Common myeloid progenitor, CD34-positive (primary cell): ENCODE measurements at places on chromosomes 4 and X.

DNA sequence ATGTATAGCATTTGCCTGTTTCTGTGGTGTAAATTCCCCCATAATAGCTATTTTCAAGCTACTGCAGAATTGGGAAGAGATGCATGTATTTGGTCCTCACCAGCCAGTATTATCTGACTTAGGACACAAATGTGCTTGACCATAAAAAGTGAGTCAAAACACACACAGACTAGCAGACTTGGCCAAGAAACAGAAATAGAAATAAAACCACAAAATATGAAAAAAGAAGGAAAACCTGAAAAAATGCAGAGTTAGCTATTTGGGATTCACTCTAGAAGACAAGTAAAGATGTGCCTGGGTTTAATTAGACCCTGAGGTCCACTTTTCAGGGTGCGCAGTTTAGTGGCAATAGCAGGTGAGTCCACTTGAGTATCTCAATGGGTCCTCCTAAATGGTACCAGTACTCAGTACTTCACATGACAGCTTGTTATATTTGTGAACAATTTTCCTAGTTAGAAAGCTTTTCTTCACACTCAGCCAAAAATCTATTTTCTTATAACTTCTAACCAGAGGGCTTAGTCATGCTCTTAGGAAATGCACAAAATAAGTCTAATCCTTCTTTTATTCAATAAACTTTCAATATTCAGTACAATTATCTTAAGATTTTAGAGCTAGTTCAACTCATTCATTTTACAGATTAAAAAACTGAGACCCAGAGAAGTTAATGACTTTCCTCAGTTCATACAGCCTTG is 108.7 kb upstream of the JADE1 start:
- DNase-seq: no peak
- no peak overlapping the region for H3K4me3 ChIP-seq
- H3K27ac ChIP-seq: no peak overlapping the region

DNA sequence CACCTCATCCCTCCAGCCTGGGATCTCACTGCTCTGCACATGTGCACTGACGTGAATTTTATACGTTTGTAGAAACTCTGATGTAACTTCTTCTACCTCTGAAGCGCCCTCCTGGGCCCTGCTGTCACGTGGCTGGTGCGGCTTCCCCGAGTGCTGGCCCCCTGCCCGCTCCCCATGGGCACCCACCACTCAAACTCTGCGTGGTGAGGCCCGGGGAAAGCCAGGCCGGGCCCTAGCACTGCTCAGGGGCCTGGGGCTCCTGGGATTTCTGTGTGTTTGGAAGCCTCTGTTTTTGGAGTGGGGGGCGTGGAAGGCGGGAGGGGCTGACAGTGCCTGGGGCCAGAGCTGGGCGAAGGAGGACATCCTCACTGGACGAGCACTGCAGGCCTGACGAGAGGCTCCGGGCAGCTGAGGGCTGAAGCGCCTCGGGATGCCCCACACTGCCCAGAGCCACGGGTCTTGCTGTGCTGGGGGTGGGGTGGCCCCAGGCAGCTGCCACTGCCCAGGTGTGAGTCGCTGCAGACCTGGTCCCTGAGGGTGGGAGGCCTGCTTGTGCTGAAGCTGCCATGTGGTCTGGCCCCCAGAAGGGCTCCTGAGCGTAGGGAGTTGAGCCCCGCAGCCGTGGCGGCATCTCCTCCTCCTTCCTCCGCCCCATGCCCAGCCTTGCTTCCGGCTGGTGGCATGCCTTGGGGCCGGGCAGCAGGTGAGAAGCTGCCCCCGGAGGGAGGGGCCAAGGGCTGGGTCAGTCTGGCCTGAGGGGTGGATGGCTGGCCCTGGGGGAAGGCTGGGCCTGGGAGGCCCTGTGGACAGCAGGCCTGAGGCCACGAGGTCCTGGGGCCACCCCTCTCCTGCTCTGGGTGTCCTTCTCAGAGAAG is 7.7 kb downstream of the NAT8L start:
- DNase-seq: no peak
- H3K4me3 ChIP-seq: no peak overlapping the region
- H3K4me1 ChIP-seq: no peaks in the 10 kb centered on the region
- H3K27me3 ChIP-seq: no peaks in the 10 kb centered on the region

- DNase-seq: peak; percentile 77
- no peaks in the 10 kb centered on the region for H3K36me3 ChIP-seq
- peaks cover 8% of the 10 kb centered on the region for H3K4me1 ChIP-seq
- no peak overlapping the region for H3K4me3 ChIP-seq
Observed at GRCh38 chr4:149999485-150000074, 78.7 kb upstream of the DCLK2 start.

GRCh38 chr4:121788896-121789295 is 12.2 kb upstream of the EXOSC9 start:
- no peaks in the 10 kb centered on the region for H3K36me3 ChIP-seq
- H3K4me3 ChIP-seq: no peak overlapping the region
- no peak overlapping the region for H3K27ac ChIP-seq
- H3K27me3 ChIP-seq: no peaks in the 10 kb centered on the region
- H3K4me1 ChIP-seq: no peaks in the 10 kb centered on the region

DNA sequence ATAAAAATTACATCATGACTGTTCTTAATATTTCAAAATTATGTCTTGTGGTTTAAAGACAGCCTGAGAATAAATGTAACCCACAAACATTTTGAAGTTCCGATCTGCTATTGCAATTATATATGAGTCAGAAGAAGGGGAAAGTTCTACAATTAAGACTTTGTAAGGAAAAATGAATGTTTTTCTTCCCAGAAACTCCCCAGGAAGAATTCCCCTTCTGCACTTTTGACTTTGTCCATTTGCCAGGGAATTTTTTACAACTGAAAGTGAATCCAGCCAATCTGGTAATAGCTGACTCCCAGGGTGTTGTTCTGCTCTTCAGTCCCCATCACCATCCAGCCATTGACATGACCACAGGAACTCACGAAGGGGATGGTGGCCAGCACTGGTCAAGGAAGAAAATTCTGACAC is 61.6 kb upstream of the NOCT start:
- H3K4me1 ChIP-seq: no peaks in the 10 kb centered on the region
- H3K27me3 ChIP-seq: no peaks in the 10 kb centered on the region
- H3K27ac ChIP-seq: no peak overlapping the region
- no peak for DNase-seq

DNA sequence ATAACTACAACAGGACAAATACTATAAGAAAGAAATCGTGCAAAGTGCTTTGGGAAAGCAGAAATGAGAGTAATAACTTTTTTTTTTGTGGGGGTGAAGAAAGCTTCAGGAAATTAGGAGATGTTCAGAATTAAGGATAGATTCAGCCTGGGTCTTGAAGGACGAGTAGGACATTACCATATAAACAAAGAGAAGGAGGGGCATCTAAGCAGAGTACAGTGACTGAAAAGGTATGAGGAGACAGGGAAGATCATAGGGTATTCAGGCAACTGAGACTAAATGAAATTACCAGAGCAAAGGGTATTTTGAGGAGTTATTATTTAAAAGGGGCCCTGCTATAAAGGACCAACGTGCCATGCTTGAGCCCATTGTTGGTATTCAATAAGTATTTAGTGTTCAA is 3.1 kb upstream of the STAP1 start:
- no peaks in the 10 kb centered on the region for H3K27me3 ChIP-seq
- H3K4me1 ChIP-seq: peaks cover 4% of the 10 kb centered on the region
- no peak overlapping the region for H3K27ac ChIP-seq
- no peak for DNase-seq
- H3K36me3 ChIP-seq: no peaks in the 10 kb centered on the region

- no peaks in the 10 kb centered on the region for H3K4me1 ChIP-seq
- no peak for DNase-seq
- H3K27me3 ChIP-seq: no peaks in the 10 kb centered on the region
Observed at GRCh38 chr4:3322059-3322550, 29.3 kb downstream of the RGS12 start.

DNA sequence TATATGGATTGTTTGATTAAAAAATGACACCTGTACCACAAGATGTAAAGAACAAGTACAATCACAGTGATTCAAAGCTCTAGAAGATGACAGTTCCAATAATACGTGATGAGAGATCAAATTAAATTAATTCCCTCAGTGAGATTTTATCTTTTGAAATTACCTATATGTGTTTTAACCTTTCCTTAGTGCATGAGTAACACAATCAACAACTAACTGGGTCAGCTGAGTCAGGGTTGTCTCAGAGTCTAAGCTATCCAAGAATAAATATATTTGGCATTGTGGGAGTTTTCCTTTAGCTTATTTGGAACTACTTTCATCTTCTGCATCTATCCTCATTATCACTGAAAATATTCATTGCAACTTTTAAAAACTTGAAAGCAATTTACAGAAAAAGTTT is 162.8 kb downstream of the WDFY3 start:
- no peak overlapping the region for H3K27ac ChIP-seq
- no peaks in the 10 kb centered on the region for H3K4me1 ChIP-seq
- DNase-seq: no peak
- H3K4me3 ChIP-seq: no peak overlapping the region

DNA sequence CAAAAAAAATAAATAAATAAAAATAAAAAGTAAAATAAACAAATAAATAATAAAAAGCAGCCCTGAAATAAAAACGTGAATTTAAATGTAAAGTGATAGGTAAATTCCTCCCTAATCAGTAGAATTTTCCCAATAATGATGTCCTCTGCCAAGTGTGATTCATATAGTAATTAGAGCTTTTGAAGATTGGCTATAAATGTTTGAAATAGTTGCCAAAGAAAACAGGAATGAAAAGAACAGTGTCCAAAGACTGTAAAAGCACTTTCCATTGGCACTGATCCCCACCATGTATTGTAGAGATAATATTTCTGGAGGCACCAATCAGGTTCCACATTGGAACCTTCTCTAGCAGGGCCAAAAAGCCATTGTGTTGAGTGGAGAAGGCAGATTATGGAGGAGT is 25.9 kb upstream of the SMARCAD1 start:
- no peaks in the 10 kb centered on the region for H3K4me1 ChIP-seq
- H3K27me3 ChIP-seq: no peaks in the 10 kb centered on the region
- H3K27ac ChIP-seq: no peak overlapping the region

GRCh38 chr4:40322811-40323210 is 12.3 kb upstream of the CHRNA9 start:
- no peak overlapping the region for H3K27ac ChIP-seq
- H3K4me3 ChIP-seq: no peak overlapping the region
- peak; percentile 37 for DNase-seq
- no peaks in the 10 kb centered on the region for H3K36me3 ChIP-seq
- peaks cover 3% of the 10 kb centered on the region for H3K4me1 ChIP-seq

DNA sequence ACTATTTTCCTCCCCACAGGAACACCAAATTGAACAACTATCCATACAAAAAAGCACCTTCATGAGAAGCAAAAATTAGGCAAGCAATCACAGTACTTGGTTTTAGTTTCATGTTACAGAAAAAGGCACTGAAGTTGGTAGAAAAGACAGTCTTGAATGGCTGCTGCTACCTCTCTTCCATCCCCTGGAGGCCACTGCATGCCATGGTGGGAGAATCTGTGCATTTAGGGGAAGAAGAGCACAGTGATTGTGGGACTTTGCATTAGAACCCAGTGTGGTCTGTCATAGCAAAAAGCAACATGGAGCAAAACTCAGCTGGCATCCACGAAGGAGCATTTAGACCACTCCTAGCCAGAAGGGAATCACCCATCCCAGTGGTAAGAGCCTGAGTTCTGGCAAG is 941.9 kb downstream of the PCDH18 start:
- no peaks in the 10 kb centered on the region for H3K36me3 ChIP-seq
- no peak for DNase-seq
- H3K27ac ChIP-seq: no peak overlapping the region
- H3K4me1 ChIP-seq: no peaks in the 10 kb centered on the region
- H3K4me3 ChIP-seq: no peak overlapping the region

GRCh38 chrX:149487292-149487691 is 17.8 kb downstream of the IDS start:
- H3K4me3 ChIP-seq: no peak overlapping the region
- H3K4me1 ChIP-seq: no peaks in the 10 kb centered on the region
- H3K36me3 ChIP-seq: peaks cover 7% of the 10 kb centered on the region
- H3K27ac ChIP-seq: no peak overlapping the region

- H3K4me1 ChIP-seq: no peaks in the 10 kb centered on the region
- H3K27me3 ChIP-seq: no peaks in the 10 kb centered on the region
- H3K36me3 ChIP-seq: peaks cover 55% of the 10 kb centered on the region
- H3K27ac ChIP-seq: no peak overlapping the region
Observed at GRCh38 chr4:163523791-163524365, 29.4 kb downstream of the TMA16 start.

DNA sequence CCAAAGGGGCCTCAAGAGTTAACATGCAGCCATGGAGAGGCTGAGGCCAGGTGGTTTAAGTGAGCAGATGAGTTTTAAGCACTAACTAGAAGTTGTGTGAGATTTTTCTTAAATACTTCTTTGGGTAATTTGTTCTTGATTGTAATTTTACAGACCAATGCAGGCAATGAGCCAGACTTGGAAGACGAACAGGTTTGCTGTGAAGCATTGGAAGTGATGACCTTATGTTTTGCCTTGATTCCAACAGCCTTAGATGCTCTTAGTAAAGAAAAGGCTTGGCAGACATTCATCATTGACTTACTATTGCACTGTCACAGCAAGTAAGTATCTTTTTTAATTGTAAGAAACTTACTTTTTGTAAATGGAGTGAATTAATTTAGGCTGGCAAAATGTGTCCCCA is 103.9 kb downstream of the USP9X start:
- peaks cover 4% of the 10 kb centered on the region for H3K4me1 ChIP-seq
- peaks cover 11% of the 10 kb centered on the region for H3K36me3 ChIP-seq
- H3K27ac ChIP-seq: no peak overlapping the region
- DNase-seq: no peak

GRCh38 chr4:168498251-168498650 is 1.4 kb downstream of the PALLD start:
- H3K36me3 ChIP-seq: no peaks in the 10 kb centered on the region
- H3K4me1 ChIP-seq: peaks cover 3% of the 10 kb centered on the region
- H3K27me3 ChIP-seq: no peaks in the 10 kb centered on the region
